Esophagus squamous epithelium (tissue), 5 donors: ENCODE measurements at places on chromosomes 6 and 20.
A peak's percentile ranks its signal among the peaks of the same experiment; 100 is the strongest.

GRCh38 chr6:42372699-42373098 lies 79.0 kb downstream of the TRERF1 start:
- no peak for DNase-seq

DNA sequence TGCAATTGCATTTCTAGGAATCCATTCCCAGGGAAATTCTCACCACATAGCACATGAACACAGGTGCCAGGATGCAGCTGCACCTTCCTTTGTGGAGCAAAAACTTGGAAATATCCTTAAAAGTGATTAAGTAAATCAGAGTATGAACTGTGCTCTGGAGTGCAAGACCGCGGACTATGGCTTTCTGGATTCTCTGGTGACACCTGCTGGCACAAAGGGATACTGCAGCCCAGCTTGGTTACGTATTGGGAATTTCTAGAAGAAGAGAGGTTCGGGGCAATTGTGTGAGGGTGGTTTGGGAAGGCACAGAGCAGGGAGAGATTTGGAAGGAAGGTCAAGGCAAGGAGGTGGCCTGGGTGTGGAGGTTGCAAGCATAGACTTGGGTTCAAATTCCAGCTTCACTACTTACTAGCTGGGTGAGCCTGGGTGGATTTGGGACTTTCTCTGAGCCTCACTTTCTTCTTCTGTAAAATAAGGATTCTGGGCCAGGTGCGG lies 15.9 kb upstream of the PEDS1 start:
- no peak for DNase-seq

DNA sequence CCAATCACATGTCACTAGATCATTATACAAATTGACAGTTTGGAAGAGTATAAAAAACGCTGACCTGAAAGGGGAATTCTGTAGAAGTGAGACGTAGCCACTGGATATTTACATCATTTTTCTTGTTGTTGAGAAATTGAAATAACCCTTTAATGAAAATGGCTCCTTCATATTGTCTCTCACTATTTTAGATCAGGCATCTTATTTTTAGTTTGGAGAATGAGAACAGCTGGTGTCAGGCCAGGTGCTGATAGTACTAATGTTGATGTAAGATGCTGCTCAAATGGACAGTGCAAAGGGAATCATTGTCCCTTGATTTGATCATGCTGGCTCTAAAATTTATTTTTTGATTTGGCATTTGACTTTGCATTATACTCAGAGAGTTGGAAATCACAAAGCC lies 17.4 kb downstream of the NKAIN2 start:
- DNase-seq = no peak

DNA sequence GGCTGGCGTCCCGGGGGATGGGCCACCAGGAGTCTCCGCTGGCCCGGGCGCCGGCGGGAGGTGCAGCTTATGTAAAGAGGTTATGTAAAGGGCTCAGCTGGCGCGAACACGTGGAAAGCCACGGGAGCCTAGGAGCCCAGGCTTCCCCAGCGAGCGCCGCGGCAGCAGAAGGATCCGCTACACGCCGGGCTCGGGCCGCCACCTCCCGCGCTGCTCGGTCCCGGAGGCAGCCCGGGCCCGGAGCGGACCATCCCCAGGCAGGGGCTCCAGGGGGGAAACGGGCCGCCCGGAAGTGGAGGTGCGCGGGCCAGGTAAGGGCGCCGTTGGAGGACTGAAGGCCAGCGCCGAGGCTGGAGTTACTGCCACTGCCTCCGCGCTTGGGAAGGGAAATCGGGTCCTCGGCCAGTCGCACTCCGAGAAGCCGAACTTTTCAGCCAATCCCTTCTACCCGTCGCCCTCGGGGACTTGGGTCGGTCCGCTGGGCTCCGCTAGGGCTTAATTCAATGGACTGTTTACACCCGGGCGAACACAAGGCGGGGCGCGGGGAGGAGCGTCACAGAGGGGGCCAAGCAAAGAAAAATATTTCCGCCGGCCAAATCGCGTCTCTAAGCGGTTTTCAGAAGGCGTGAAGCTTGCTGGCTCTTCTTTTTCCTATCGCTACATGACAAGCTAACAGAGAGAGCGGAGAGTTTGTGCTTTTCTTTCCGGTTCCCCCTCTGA lies 398 bp downstream of the STK35 start:
- DNase-seq = peak; percentile 73
